ENCODE measurements at places on chromosomes 7 and 10. TPM values are rescaled to one million over a fixed set of nuclear protein-coding genes. Genes with fewer than 3 reads are reported as not detected.

MSMB gene
- not detected for polyA plus RNA-seq

GHRHR gene
- polyA plus RNA-seq = 0.51 TPM

DNA sequence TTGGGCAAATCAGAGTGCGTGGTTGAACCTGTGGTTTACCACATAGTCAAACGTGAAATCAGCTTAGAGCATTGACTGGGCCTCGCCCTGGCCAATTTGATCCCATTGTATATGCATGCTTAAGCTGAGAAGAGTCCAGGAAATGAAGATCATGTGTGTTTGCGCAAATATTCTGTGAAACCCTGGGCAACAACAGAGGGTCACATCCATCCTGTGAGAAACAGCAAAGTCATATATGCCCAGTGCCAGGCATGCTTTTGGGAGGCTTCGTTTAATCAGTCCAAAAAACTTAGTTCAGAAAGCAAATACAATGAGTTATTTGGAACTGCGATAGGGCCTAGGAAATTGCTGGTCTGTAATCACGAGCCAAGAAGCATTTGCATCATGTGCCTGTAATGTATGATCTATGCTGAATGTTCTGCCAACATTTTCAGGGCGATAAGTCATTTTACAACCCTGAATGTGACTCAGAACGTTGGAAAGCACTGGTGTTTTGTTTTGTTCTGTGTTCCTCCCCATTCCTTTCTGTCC, 412.1 kb upstream of the CELF2 start:
- peak; percentile 75 for DNase-seq

DNA sequence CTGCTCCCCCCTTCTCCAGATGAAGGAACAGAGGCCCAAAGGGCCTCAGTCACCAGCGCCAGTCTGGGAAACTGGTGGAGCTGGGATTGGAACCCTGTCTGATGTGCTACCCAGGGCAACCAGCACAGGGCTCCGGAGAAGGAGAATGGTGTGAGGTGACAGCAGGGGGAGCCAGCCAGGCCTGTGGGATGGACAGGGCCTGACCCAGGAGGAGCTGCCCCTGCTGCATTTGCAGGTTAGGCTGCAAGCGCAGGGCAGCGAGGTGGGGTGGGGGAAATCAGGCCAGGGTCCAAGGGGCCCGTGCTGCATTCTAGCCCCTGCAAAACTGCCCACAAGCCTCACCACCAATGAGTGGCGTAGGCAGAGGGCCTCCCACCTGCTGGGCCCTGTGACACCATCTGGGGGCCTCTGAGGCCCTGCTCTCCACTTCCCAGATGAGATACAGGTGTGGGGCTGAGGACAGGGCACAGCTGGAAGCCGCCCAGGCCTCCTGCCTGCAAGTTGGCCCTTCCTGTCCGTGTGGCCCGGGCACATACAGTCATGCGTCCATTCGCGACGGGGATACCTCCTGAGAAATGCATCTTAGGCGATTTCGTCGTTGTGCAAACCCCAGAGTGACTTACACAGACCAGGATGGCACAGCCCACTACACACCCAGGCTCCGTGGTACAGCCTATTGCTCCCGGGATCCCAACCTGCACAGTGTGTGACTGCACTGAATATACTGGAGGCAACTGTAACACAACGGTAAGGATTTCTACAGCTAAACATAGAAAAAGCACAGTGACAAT, 45.3 kb downstream of the RASGEF1A start:
- no peak for DNase-seq

DNA sequence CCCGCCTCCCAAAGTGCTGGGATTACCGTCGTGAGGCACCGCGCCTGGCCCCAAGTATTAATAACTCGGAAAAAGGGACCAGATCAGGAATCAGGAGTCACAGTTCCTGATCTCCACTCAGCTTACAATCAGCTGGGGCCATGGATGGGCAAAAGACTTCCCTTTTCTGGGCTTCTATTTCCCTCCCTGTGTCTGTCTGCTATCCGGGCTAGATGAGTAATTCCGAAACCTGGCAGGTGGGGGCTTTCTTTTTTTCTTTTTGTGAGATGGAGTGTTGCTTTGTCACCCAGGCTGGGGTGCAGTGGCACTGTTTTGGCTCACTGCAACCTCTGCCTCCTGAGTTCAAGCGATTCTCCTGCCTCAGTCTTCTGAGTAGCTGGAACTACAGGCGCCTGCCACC, 11.6 kb downstream of the RPS24 start:
- DNase-seq = no peak

- DNase-seq = no peak
These were observed 257.0 kb downstream of the COBL start for GRCh38 chr7:51059504-51060142.

DNA sequence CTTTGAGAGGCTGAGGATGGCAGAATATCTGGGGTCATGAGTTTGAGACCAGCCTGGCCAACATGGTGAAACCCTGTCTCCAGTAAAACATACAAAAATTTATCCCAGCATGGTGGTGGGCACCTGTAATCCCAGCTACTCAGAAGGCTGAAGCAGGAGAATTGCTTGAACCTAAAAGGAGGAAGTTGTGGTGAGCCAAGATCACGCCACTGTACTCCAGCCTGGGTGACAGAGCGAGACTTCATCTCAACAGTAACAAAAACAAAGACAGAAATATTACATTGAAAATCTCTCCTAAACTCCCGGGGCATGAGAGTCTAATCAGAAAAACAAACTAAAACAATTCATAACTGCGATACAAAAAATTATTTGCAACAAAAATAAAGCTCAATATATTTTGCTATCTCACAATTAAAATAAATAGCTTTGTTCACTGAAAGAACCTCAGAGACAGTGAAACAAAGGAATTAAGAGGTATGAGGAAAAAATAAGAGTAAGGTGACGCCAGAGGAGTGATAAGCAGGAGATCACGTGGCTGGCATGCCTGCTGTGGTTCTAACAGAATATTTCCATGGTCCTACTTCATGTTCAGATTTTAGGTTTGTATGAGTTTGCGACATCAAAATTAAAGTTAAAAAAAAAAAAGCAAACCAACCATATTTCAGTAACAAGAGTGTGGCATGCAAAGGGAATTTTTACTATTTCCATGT, 527.7 kb upstream of the POM121L12 start:
- no peak for DNase-seq

DNA sequence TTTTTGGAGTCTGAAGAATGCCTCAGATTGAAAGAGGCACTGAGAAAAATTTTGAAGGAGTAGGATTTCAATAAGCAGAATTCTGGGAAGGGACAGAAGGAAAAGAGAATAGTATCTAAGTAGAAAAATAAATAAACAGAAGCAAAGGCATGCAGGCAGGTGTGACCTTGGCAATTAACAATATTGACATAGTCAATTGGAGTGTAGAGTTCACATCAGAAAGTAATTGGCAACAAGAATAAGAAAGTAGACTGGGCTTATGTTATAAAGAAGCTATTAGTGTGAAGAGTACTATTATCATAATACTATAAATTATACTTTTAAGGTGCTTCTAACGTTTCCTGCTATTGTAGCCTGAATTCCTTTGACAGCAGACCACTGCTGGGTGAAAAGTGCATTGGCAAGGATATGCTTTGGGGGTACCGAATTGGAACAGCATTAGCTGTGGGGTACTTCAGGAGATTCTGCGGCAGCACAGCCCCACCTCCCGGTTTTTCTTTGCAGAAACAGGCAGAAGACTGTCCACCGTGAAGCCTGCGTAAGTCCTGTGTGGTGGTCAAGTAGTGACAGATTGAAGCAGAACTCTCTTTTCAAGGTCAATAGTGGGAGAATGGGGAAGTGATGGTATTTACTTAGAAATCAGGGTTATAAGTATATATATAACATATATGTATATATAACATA, 357.0 kb downstream of the THSD7A start:
- no peak for DNase-seq

RSPH10B gene
- not detected for polyA plus RNA-seq

- peak; percentile 57 for DNase-seq
These were observed 15.4 kb upstream of the PRF1 start for GRCh38 chr10:70617798-70618568.

GRCh38 chr7:39338716-39339115, 227.5 kb upstream of the YAE1 start:
- DNase-seq = no peak

- DNase-seq = no peak
These were observed 59.1 kb downstream of the PDGFA start for GRCh38 chr7:460374-461116.

- DNase-seq = no peak
These were observed 2.2 kb downstream of the IRF5 start for GRCh38 chr7:128939861-128940410.

DNA sequence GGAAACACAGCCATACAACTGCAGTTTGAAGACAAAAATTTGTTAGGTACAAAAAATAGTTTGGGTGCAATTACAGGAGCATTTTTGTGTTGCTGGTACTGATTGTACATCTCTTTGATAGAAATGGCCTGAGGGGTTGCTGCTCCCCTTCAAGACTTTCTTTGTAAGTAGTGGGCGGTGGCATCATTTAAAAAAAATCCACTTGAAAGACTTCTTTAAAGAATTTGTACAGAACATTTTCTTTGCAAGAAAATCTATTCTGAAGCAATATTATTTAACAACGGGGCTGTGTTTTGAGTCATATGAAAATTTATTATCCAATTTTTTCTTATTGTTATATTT, 144.1 kb upstream of the CAV2 start:
- DNase-seq = no peak
